ENCODE measurements at places on chromosomes 16 and 17. TPM values are rescaled to one million over a fixed set of nuclear protein-coding genes. Genes with fewer than 3 reads are reported as not detected.

The NAGLU gene
- 52.4 TPM for polyA plus RNA-seq

The DLX3 gene
- not detected for polyA plus RNA-seq

The TSNAXIP1 gene
- 0.97 TPM for polyA plus RNA-seq

The CXCL16 gene
- 13.8 TPM for polyA plus RNA-seq

The NPIPB9 gene
- polyA plus RNA-seq = 1.3 TPM

The ATP1B2 gene
- polyA plus RNA-seq = 0.12 TPM

The CSNK2A2 gene
- polyA plus RNA-seq = 24.8 TPM

The C17orf75 gene
- 13.4 TPM for polyA plus RNA-seq

The RNF112 gene
- polyA plus RNA-seq = 0.30 TPM

- DNase-seq = no peak
Observed at GRCh38 chr16:58154345-58154744, 25.2 kb upstream of the CFAP20 start.

- DNase-seq = no peak
Observed at GRCh38 chr17:55284001-55284884, 19.5 kb downstream of the HLF start.

GRCh38 chr17:3034578-3034920 lies 28.9 kb downstream of the OR1D5 start:
- no peak for DNase-seq

DNA sequence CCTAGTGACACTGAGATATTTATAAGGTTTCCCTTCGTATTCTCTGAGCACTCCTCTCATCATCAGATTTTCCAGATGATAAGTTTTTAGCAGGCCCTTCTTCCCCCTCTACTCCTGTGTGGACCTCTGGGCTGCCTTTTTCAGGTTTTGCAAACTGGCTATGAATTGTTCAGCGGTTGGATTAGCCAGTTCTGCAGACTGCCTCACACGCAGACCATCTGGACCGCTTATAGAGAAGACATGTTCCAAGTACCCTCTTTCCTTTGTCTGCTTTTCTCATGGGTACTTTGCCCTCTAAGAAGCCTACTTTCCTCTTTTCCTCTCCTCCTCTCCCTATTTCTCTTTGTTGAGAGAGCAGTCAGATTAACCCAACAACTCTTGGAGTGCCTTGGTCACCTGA lies 111.6 kb downstream of the GRIN2A start:
- DNase-seq = no peak

DNA sequence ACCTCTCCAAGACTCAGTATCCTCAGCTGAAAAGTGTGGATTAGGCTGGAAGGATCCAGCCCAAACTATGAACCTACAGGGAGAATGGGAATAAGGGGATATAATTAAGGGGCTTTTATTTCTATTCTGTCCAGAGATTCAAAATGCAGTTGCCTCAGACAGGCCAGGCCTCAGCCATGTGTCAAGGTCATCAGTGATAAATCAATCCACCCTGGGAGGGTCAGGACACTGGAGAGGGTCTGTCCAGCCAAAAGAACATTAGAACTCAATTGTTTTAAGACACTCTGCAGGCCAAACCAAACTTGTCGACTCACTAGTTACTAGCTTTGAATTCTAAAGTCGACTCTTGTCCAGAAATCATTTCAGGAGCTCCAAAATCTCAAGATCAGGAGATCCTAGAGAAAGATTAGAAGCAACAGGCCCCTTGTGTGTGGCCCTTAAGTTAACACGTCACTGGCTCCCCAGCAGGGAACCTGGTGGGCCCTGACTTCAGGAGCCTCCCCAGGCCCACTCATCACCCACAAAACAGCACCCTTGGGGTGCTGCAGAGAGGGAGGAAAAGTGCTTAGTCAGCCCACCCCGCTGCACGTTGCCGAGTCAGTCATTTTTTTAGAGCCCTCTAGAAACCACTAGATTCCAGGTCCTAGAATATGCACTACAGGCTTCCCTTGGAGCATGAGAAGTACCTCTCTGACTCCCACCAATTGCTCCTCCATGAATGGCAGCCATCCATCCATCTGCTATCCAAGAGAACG lies 156.8 kb downstream of the XYLT1 start:
- DNase-seq = no peak

DNA sequence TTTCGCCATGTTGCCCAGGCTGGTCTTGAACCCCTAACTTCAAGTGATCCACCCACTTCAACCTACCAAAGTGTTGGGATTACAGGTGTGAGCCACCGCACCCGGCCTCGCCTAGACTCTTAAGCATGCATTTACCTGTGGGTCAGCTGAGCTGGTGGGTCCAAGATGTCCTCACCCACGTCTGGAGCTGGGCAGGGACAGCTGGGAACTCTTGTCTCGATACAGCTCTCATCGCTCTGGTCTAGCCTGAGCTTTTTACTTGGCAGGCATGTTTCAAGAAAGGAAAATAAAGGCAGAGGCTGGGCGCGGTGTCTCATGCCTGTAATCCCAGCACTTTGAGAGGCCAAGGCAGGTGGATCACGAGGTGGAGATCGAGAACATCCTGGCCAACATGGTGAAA lies 56.9 kb upstream of the PHOSPHO1 start:
- no peak for DNase-seq

GRCh38 chr16:79402356-79402755 lies 198.2 kb downstream of the MAF start:
- no peak for DNase-seq

GRCh38 chr16:30876867-30877266 lies 17.0 kb downstream of the BCL7C start:
- no peak for DNase-seq

DNA sequence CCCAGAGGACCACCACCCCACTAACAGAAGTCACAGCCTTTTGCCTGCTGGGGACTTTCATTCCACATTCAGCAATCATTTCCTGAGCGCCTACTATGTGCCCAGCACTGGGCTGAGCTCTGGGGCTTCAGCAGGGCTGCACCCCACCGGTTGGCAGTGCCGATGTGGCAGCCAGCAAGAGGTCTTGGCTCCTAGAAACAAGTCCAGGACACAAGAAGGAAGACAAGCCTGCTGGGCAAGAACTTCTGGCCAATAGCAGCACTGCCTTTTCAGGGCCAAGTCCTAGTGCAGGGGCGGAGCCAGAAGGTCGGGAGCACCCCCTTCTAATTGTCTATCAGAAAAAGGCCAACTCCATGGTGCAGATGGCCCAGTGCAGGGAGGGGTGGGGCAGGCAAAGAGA lies 13.0 kb upstream of the HOXB9 start:
- no peak for DNase-seq

GRCh38 chr17:74543406-74543805 lies 2.5 kb downstream of the CD300C start:
- DNase-seq = no peak

DNA sequence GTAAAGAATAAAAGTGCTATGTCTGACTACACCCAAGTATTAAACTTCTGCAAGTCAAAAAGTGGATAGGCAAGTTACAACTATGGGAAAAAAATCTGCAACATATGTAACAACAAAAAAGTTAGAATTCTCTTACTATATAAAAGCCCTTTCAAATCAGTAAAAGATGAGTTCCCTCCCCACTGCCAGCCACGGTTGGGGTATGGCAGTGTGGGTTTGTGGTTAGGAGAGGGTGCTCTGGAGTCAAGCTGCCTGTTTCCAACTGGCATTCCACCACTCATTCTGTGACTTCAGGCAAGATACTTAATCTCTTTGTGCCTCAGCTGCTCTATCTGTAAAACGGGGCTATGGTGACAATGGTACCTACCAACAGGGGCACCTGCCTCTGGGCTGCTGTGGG lies 26.6 kb upstream of the MFSD6L start:
- no peak for DNase-seq

- no peak for DNase-seq
Observed at GRCh38 chr16:81349608-81350305, 35.0 kb downstream of the GAN start.

- no peak for DNase-seq
Observed at GRCh38 chr16:19432429-19432828, 14.7 kb downstream of the TMC5 start.

- no peak for DNase-seq
Observed at GRCh38 chr17:58229881-58230280, 8.5 kb upstream of the LPO start.

- DNase-seq = no peak
Observed at GRCh38 chr17:45997624-45998023, 1.4 kb upstream of the STH start.

- no peak for DNase-seq
Observed at GRCh38 chr17:16886655-16887322, 85.1 kb downstream of the TNFRSF13B start.

DNA sequence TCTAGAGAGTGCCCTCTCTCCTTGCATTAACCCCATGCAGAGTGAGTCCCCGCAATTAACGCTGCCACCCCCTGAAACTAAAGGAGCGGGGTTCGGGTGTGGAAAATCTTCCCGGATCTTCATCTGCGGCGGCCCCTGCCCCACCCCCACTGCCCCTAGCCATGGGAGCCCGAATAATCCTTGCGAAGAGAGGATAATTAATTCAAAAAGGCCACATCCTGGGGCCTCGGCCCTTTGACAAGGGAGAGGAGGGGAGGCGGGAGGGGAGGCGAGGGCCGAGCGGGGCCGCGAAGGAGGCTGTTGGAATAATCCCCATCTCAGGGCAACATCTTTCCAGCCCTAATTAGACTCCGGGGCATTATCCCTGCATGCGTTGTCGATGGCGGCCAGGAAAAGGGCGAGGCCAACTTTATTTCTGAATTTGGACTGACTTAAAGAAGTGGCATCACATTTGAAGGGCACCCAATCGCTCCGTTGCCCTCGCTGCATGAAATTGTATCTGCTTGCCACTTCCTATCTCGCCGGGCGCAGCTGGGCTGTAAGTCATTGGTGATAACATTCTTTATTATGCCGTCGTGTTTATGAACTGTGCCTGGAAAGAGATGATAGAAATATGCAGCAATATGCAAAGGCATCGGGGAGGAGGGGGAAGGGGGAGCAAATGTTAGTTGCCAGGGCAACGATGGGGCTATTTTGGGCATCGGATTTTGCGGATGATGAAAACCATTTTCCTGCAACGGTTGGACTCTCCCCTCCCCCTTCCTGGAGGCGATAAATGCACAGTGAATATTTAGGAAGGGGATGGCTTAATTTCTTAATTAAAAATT lies 387.1 kb upstream of the TNRC6C start:
- DNase-seq = peak; percentile 49

DNA sequence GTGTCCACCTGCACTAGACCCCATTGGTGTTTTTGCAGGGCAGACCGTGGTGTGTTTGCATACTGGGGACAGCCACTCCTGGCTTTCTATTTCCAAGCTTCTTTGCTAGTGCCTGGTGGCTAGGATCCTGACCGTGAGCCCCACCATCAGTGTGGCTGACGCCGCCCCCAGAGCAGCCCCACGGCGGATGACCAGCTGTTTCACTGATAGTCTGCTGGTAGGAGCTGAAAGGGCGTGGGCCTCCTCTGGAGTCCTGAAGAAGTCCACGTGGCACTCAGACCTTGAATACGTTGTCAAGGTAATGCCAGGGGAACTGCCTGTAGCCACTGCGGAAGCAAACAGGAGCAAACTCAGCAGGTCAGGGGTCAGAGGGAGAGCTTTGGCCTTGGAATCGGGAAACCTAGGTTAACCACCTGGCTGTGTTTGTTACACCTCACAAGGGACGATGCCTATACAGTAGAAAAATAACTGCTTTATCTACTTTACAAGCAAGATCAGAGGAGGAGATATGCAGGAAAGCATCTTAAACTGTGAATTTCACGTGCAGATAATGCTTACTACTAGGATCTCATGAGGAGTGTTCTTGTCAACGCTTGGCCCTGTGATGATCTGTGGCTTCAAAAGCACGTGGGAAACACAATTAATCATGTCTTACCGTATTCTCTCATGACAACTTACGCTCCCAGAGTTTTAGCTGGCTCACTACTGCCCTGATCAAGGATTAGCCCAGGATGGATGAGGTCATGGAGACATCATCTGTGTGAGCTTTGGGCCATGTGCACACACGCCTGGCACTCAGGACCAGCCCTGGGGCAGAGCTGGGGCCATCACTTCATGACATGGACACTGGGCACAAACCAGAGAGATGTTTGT lies 30.3 kb downstream of the ALDH3A2 start:
- no peak for DNase-seq

DNA sequence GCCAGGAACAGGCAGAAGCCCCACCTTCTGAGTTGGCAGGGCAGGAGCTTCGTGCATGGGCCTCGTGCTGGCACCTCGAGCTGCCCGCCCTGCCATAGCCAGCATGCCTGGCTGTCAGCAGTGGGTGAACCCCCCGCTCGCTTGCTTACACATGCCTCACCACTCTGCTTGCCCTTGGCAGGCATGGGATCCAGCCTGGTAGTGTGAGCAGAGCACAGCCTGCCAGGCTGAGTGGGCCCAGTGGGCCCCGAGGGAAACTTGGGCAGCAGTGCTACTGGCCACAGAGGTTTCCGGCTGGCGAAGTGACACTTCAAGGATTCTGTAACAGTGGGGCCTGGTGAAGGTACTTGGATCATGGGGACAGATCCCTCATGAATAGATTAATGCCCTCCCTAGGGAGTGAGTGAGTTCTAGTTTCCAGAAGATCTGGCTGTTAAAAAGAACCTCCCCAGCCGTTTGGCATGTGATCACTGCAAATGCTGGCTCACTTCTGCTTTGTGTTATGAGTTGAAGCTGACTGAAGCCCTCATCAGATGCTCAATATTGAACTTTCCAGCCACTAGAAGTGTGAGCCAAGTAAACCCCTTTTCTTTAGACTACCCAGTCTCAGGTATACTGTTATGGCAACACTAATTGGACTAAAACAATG lies 114.7 kb downstream of the BCAS3 start:
- DNase-seq = no peak

GRCh38 chr17:77441130-77441920 lies 300.6 kb downstream of the SEC14L1 start:
- DNase-seq = peak; percentile 96

DNA sequence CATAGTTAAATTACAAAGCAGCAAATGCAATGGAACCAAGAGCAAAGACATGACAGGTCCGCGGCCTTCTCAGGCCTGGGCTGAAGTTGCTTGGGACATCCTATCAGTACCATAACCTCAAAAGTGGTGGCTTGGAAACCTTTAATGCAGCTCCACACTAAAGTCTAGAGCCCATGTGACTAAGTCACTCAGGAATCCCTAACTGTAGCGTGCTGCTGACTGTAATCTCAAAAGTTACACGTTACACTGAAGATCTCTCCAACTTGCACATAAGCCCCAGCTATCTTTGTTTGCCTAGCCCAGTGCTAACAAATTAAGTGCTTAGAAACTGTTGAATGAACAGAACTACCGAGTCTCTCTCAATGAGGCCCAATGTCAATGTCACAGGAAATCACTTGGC lies 27.8 kb downstream of the NUP88 start:
- no peak for DNase-seq

GRCh38 chr17:50209472-50210239 lies 8.2 kb upstream of the COL1A1 start:
- DNase-seq = no peak

- DNase-seq = no peak
Observed at GRCh38 chr17:50108556-50108955, 13.4 kb downstream of the PDK2 start.

- DNase-seq = no peak
Observed at GRCh38 chr16:88303890-88304819, 78.6 kb upstream of the ZNF469 start.

GRCh38 chr17:42243493-42243982 lies 32.7 kb downstream of the STAT5B start:
- DNase-seq = no peak

DNA sequence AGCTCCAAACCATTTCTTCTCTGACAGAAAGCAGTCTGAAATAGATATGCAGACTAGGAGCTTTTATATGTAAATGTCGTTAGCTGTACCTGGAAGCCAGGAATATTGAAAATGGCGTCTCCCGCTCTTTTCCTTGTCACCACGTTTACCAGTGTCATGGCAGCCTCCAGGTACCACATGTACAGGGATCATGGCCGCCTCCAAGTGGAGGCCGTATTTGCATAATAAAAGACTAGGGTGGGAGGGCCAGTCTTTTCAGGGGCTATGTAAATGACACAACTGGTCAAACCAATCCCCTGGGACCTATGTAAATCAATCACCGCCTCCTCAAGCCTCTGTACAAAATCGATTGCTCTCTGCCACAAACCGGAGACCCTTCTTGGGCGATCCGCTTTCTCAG lies 54.3 kb downstream of the MYOCD start:
- DNase-seq = no peak
